ENCODE measurements at places on chromosomes 1 and 21.

- no peak for DNase-seq
Observed at GRCh38 chr1:225440380-225441221, 12.8 kb upstream of the LBR start.

DNA sequence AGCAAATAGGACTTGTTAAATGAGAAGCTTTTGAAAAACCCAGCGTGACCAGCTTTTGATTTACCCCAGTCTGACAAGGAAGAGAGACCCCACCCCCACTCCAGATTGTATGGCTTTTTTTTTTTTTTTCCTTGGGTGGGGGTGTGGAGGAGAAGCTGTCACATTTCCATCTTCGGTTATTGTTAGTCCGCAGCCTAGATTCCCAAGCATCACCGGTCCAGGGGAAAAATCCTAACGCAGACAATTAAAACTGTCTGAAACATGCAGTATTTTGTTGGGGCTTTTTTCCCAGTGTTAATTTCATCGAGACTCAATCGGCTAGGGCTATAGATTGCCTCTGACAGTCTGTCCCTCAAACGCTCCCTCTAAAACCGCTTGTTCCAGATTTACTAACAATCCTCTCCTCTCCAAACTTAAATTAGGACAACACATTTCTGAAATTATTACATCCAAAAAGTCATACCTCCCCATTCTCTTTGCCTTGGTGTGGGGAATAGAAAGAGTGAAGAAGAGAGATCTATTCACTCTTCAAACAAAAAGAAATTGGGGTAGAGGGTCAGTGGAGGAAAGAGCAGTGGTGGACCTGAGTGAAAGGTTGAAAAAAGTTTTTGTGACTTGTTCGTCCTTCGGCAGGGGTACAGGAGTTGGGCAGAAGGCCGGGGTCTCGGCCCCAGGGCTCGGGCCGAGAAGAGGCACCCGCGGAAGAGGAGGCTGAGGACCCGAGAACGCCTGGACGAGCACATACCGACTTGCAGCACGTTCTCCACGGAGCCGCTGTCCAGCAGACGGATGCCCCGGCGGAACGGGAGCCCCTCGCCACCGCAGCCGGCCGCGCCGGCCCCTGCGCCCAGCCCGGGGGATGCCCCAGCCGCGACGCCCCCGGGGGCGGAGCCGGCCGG is 1.1 kb downstream of the ZSWIM5 start:
- no peak for DNase-seq

- no peak for DNase-seq
Observed at GRCh38 chr1:234536741-234537140, 57.8 kb upstream of the TARBP1 start.

GRCh38 chr1:241462391-241462790 is 57.2 kb downstream of the FH start:
- no peak for DNase-seq

GRCh38 chr1:209150114-209150513 is 433.4 kb upstream of the CAMK1G start:
- DNase-seq: no peak

- no peak for DNase-seq
Observed at GRCh38 chr1:206000641-206001339, 2.4 kb downstream of the RAB7B start.

DNA sequence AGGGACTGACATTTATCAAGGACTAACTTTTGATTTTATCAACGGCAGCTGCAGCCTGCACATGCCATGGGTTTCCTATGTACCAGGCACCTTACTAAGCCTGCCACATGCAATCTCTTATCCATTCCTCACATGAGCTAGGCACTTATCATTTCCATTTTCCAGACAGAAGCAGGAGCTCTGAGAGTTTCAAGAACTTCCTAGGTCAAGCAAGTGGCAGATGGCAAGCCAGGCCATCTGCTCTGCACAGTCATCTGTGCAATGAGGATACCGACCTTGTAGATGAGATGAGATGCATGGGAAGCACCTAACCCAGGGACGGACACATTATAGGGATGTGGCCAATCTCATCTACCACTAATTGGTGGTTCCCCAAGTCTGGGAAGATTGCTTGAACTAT is 339.4 kb upstream of the USP24 start:
- no peak for DNase-seq

- no peak for DNase-seq
Observed at GRCh38 chr1:6852136-6852890, 67.1 kb downstream of the CAMTA1 start.

GRCh38 chr1:9371391-9371935 is 78.8 kb downstream of the SPSB1 start:
- no peak for DNase-seq

GRCh38 chr1:204706838-204707509 is 21.4 kb upstream of the LRRN2 start:
- no peak for DNase-seq

DNA sequence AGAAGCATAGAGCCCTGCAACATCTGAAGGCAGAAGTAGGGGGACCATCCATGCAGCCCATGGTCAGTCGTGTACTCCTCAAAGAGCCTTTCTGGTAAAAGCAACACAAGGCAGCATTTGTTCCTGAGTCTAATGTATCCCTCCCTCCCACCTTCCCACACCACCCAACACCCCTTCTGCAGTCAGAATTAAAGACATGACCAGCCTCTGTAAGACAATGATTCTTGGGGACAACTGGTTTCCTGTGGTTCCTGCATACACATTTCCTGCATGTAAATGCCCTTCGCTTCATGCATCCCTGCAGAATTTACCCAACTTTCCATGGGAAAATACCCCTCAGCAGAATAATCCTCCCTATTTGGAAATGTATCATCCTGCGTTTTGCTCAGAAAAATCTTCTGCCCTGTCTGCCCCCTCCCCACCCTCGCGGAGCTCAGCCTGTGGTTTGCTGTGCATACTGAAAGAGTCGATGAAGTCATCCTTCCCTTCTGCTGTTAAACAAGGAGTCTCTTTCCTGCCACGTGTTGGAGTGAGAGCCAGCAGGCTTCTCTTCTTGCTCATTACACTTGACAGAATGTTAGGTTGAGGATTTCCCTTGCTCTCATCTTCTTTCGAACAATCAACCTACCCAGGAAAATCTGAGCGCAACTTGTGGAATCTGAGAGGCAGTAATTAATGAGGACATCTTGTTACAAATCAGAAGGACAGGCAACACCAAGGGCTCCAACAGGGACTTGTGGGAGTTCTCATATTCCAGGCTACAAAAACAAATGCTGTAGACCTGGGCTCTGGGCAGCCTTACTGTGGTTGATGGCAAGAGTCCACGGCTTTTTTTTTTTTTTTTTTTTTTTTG is 4.7 kb downstream of the TNN start:
- no peak for DNase-seq

DNA sequence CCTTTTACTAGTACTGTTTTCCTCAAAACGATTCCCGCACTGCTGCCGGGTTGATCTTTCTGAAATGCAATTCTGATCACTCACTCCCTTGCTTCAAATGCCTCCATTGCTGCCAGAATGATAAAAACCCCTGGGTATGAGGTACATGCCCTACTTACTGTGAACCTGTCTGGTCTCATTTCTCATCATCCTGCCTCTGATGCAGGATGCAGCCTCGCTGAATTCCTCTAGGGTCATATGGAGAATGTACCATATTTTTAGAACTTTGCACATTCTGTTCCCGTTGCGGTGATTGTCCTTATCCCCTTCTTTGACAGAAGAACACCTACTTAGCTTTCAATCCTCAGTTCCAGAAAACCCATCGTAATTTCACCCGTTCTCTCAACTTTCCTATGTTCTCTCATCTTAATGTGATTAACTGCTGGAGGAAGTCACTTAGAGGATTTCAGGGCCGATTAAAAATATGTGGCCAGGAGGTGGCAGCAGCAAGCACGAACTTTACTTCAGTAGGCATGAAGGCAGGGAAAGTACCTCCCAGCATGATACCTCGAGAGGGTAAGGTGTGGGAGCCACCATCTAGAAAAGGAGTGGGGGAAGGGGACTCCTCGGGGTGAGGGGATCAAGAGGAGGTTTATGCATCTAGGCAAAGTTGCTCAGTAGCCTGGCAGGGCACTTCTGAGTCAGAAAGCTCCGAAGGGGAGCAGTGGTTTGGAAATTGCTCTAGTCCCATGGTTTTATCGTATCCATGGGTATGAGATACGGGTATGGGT is 361.5 kb upstream of the ZP4 start:
- no peak for DNase-seq

DNA sequence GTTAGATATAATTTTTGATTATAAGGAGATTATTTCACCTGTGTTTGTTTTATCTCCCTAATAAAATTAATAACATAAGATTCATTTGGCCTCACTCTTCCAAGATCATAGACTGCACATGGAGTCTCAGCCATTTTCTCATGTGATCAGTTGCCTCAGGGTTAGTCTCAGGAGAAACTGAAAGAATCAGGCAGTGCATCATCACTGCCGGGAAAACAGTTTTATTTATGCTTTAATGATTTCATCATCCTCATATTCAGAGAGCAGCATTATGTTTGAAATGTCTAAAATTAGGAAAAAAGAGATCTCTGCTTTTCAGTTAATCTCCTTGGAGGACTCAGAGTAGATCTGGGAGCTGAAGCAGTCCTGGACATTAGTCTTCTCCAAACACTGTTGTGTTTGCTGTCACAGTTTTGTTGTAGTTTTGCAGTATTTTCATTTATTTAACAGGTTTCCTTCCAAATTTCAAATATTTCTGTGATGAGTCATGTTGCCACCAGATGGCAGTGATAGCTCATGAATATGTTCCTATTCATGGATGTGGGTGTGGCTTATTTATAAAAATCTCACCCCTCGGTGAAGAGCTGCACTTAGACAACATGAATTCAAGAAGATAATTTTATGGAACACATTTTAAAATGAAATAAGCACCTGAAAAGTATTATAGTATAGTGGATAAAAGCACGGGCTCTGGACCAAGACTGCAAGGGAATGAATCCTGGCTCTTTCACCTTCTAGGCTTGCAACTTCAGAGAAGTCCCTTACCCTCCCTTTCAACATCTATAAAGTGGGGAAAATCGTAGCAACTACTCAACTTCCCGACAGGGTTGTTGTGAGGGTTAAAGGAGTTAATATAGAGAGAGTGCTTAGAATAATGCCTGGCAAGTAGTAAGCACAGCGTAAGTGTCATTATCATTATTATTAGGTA is 31.2 kb downstream of the CHD1L start:
- no peak for DNase-seq

DNA sequence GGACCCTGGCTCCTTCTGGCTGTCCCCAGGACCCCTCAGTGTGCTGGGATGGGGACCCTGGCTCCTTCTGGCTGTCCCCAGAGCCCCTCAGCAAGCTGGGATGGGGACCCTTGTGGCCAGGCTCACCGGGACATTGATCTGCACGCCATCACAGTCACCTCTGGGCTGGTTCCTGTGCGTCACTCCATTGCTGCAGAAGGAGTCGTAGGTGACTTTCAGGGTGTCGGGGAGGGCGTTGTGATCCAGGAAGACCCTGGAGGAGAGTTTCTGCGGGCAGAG is 19.7 kb upstream of the PTTG1IP start:
- DNase-seq: no peak

DNA sequence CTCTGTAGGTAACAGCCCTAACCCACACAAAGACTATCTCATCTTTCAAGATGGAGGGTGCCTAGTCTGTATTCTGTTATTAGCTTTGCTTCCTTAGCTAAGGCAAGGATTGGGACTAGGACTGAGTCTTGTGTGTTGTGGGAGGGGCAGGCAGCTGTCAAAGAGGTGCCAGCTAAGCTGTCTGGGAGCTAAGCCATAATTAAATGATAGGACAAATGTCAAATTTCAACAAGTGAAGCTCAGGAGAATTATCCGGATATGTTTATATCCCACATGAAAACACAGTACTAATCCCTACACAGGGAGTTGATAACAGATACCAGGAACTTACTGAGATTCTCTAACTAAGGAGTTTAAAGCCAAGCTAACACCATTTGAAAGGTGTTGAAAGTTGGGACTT is 70.5 kb upstream of the NGF start:
- no peak for DNase-seq

DNA sequence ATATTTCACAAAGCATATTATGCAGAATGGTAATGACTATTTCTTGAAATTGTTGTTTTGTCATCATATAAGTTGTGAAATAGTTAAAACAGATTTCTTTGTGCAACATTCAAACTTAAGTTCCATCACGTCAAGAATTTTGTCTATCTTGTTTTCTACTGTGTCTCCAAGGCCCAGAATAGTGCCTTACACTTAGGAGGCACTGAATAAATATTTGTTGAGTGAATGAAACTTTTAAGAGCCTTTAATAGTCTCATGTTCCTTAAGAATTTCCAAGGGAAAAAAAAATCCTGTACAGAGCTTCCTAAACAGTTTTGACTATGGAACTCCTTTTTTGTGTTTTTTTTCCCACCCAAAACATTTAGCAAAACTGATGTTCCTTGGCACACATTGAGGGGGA is 50.8 kb upstream of the TNFSF18 start:
- DNase-seq: no peak

DNA sequence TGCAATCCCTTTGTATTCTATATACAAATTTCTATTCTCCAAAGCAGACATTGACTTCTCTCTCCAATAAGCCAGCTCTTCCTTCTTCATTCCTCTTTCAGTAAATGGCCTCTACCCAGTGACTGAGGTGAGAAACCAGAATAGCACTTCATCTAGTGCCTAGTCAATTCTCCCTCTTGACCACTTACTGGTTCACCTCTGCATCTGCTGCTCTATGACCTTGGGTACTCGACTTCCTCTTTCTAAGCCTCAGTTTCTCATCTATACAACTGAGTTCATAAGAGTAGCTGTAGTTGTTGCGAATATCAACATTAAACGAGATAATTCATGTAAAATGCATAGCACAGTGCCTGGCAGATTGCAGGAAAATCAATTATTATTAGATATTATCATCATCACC is 12.4 kb downstream of the LYST start:
- DNase-seq: no peak

- no peak for DNase-seq
Observed at GRCh38 chr1:42461196-42461595, 1.9 kb upstream of the CCDC30 start.

- DNase-seq: no peak
Observed at GRCh38 chr1:172939475-172939874, 111.3 kb downstream of the TNFSF18 start.

DNA sequence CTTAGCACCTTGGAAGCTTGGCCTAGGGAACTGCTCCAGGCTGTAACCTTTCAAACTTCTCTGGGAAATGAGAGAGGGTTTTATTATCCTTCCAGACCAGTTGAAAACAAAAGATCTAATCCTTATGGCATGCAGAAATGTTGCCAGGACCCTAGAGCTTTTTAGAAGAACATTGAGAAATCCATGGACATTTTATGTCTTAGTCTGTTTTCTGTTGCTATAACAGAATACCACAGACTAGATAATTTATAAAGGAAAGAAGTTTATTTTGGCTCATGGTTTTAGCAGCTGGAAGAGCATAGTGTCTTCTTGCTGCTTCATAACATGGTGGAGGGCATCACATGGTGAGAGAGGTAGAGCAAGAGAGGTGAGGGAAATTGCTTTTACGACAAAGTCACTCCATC is 25.8 kb downstream of the OSBPL9 start:
- no peak for DNase-seq

- DNase-seq: no peak
Observed at GRCh38 chr1:163655565-163655964, 333.8 kb downstream of the NUF2 start.

DNA sequence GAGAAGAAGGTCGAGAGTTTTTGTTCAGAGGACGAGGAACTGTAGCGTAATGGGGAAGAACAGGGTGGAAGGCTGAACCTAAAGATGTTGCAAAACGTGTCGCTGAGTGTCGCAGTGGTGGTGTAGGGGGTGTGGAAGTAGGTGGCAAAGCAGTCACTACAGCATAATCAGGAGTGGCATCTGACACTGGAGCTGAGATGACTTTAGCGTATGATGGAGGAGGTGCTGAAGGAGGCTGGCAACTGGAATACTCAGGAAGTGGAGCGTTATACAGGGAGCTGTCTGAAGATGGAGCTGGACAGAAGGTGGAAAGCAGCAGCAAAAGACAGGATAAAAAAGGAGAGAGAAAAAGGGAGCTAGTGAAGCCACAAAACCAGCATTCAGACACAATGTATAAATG is 89.9 kb upstream of the LBR start:
- no peak for DNase-seq
